Panc1 (cell line): ENCODE measurements at places on chromosomes 2 and 18.

GRCh38 chr2:40760071-40760666, 308.3 kb upstream of the SLC8A1 start:
- peak; percentile 36 for DNase-seq

- no peak for DNase-seq
Measured at GRCh38 chr2:51335087-51336058, 303.4 kb upstream of the NRXN1 start.

- no peak for DNase-seq
Measured at GRCh38 chr2:239919774-239920692, 105.1 kb downstream of the NDUFA10 start.

DNA sequence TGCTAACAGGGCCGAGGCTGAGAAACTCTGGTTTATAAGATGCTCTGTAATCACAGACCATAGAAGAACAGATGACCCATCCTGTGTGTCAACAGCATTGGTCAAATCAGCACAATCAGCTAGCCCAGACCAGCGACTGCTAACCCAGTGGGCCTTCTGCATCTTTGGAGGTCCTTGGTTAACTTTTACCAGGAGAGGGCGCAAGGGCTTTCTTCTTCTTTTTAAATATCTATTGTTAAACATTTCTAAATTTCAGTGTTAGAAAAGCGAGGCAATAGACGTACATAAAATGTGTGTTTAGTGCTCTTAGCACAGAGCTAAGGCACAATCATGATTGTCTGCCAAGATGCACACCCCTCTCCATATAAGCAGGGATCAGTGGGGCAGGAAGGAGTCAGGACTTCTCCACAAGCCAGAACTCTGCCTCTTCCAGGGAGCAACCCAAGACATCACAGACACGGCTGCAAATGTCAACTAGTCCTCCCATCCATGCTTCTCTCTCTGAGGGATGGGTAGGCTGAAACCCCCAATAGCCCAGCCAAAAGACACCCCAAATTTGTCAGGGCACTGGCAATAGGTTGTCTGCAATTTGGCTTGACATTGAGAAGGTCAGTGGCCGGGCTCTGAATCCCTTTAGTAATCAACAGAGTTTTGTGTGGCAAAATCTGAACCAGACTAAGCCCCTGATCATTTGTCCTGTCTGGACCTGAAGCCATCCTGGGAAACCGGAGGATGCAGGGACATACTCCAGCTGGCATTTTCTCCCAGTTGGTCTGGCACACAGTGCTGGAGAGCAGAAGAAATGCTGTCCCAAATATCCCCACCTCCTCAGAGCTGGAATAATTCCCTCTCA, 188.2 kb downstream of the BCL2 start:
- DNase-seq: no peak

DNA sequence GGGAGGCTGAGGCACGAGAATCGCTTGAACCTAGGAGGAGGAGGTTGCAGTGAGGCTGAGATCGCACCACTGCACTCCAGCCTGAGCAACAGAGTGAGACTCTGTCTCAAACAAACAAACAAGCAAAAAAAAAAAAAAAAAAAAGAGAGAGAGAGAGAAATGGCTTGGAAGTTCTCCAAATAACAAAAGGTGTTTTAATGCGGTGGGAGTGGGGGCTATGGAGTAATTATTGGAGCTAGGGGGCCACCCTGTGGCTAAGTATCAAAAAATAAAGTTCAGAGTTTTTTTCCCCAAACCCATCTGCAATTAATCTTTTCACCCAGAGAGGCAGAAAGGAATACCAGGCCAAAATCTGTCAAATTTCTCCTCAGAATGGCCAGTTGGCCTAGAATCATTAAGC, 23.0 kb upstream of the CEP68 start:
- no peak for DNase-seq
